ENCODE measurements at places on chromosomes 11 and 22.

DNA sequence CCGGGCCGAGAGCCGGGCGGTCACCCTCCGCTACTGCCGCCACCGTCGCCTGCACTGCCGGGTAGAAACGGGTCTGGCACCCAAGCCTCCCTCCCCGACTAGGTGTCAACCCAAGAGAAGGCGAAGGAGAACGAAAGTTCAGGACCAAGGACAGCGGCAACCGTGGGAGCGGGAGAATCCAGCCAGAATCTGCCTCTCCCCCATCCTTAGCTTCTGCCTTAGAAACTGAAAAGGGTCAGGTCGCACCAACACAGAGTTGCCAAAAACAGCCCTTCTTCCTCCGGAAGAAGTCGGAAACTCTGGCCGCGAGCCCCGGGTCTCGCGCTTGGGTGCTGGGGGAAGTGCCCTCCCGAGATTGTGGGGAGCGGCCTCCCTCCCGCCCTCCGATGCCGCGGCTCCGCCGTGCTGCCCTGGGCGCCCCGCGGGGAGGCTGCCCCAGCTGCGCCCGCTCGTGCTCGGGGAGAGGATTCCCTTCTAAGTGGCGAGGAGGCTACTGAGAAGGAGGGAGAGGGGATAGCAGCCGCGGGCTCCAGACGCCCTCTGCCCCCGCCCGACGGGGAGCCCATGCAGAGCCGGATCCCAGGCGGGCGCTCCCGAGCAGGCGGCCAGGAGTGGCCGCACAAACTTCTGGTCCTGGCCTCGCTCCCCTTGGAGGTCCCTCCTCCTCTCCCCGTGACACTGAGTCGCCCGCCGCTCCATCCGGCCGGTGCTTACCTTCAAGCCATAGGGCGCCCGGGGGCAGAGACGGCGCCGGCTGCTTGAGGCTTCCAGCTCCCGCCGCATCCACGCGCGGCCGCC lies 637 bp downstream of the DRD2 start:
- DNase-seq = peak; percentile 42

DNA sequence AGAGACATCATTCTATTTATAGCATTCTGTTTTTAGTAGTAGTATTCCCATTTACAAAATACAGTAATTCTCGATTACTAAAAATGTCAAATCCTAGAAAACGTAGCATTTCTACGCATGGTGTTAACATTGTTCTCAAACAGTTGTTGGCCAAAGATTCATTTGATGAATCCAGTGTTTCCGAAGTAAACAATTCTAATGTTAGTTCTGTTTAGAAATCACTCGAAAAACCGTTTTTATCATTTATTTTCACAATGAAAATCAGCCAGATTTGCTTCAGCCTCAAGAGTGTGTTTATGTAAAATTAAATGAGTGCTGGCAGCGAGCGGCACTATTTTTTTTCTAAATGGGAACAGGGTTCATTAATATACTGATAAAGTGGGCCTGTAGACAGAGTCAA lies 7.1 kb downstream of the MS4A18 start:
- no peak for DNase-seq

DNA sequence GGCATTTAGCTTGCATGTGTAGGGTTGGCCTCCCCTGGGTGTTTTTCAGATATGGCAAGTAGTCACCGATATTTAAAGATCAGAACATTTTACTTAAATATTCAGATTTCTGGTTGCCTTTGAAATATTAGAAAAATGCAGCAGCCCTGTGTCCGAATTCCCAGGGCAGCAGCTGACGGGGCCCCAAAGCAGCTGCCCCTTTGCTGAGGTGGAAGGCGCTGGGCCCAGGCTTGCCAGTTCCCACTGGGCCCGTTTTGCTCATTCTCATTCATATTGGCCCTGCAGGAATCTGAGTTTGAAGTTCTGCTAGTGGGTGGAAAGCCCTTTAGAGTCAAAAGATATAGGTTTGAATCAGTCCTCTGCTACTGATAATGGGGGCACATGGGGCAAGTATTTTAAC lies 692.1 kb downstream of the OPCML start:
- no peak for DNase-seq

- DNase-seq = no peak
Observed at GRCh38 chr22:26406118-26406517, 22.9 kb upstream of the ASPHD2 start.

- no peak for DNase-seq
Observed at GRCh38 chr11:76623171-76623883, 47.2 kb downstream of the LRRC32 start.

DNA sequence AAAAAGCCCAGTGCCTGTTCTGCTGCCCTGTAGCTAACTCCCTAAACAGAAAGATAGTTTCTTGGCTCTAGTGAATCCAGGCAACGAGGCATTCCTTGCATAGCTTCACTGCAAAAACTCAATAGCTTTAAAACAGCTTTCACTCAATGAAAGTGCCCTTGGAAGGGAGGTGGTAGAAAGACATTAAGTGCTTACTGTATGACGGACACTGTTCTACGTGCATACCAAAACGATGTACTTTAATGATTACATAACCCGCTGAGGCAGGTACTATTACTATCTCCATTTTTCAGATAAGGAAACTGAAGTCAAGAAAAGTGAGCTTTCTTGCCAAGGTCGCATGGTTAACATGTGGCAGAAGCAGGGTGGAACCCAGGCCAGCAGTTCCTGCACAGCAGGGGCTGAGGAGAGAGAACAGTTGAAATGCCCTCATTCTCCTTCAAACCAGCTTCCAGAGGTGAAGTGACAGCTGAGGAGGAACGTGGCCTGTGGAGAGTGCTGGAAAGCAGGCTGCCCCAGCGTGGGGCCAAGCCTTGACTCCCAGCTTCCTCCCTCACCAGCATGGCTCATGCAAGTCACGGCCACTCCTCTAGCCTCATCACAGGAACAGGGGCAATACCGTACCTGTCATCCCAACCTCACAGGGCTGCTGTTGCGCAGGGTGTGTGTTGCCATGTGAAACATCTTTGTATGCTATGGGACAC lies 227.5 kb upstream of the NARS2 start:
- no peak for DNase-seq

- DNase-seq = no peak
Observed at GRCh38 chr11:68377389-68377795, 65.0 kb downstream of the LRP5 start.

- DNase-seq = peak; percentile 59
Observed at GRCh38 chr11:69049490-69049867, 747 bp downstream of the TPCN2 start.

DNA sequence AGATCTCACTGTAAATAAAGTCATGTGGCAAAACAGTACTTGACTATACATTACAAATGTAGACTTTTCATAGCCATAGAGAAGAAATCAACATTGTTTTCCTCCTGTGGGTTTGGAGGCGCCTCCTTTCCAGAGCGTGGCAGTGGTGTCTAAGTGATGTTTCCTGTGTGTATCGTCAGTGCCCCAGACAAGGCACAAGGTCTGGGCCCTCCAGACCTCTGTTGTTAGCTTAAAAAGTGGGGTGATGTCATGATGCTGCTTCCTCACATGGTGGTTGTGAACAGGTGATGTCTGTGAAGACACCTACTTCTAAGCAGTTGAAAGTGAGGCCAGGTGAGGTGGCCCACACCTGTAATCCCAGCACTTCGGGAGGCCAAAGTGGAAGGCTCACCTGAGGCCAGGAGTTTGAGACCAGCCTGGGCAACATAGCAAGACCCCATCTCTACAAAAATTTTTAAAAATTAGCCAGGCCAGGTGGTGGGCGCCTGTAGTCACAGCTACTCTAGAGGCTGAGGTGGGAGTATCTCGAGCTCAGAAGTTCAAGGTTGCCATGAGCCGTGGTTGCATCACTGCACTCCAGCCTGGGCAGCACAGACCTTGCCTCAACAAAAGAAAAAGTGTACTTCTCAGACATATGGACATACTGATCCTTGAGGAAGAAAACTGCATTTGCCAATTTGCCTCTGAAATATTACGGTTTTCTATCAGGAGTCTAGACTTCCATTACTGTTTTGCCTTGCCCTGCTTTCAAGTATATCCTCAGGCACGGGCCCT lies 15.7 kb downstream of the NUP50 start:
- no peak for DNase-seq

- no peak for DNase-seq
Observed at GRCh38 chr11:19447150-19447566, 206.4 kb upstream of the E2F8 start.

DNA sequence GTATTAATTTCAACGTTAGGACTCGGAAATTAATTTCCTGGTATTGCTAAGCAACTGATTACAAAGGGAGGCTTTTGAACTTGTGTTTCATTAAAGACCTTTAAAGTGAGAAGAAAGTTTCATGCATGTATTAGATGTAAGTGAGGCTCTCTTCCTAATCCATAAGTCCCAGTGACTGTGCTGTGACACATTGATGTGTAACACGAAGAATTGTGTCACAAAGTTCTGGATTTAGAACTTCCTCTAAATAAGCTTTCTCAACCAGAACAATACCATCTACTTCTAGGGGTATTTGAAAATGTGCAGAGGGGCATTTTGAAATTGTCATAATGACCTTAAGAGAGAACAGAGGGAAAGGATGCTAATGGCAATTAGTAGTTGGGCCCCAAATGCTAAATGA lies 14.4 kb downstream of the DCUN1D5 start:
- no peak for DNase-seq

DNA sequence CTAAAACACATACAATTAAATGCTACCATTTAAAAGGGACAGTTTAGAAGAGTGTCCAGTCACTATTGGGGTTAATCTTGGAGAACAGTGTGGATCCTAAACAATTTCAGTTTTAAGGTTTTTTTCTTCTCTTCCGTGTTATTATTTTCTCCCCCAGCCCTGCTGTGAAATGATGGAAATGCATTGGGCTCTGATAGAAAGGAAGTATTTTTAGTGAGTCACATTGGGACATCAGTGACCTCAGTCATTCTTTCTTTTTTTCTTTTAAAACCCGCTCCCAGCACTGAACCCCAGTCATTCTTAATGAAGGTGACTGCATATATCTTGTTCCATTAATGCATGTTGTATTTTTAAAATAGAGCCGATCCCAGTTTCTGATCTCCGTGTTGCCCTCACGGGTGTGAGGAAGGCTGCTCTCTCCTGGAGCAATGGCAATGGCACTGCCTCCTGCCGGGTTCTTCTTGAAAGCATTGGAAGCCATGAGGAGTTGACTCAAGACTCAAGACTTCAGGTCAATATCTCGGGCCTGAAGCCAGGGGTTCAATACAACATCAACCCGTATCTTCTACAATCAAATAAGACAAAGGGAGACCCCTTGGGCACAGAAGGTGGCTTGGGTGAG lies 93.2 kb upstream of the OR4B1 start:
- no peak for DNase-seq

GRCh38 chr22:23274146-23274526 lies 93.8 kb downstream of the BCR start:
- DNase-seq = peak; percentile 15

DNA sequence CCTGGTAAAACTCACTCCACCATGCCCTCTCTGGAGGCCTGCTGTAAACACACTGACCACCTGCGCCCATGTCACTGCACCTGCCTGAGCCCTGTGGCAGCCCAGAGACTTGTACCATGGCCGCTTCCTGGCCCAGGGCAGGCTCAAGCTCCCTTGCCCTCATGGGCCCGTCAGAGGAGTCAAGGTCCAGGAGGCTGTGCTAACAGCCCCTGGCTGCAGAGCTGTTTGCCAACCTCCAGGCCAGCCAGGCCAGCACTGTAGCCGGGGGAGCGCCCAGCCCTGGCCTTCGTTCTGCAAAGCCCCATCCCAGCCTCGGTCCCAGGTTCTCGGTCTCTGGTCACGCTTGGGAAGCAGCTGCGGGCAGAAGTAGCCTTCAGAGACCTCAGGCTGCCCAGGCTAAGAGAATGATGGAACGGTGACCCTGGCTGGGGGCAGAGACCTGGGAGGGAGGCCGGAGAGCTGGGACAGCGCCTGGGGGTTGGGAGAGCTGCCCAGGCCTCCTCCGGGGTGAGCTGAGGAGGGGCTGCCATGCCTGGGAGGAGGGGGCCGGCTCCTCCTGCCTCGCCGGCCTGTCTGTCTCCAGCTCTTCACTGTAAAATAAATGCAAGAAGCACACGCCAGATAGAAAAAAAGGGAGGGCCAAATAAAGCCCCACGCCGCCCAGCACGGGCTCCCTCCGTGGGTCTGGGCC lies 11.9 kb upstream of the TCF20 start:
- DNase-seq = no peak

DNA sequence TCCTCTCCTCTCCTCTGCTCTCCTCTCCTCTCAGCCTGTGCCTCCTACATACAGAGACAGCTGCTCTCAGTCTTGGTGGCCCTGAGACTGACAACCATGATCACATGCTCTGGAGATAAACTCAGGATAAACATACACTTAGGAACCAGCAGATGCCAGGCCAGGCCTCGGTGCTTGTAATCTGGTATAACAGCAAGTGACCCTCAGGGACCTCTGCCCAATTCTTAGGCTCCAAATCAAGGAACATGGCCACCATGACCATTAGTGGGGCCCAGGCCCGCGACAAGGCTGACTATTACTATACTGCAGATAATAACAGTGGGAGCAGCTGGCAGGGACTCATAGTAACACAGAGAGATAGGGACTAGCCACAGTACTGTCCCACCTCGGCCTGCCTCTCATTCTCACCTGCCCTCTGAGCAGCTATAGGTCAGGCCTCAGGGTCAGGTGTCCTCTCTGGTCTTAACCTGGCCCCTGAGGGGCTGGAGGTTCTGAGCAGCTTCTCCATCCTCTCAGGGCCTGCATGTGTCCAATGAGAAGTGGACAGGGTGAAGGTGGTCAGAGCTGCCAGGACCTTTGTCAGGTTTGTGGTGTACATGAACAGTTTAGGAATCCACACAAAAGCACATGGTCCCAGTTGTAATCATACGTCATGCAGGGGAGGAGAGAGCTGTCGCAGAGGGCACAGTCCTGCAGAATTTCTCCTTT lies 106.1 kb downstream of the GGTLC2 start:
- no peak for DNase-seq

DNA sequence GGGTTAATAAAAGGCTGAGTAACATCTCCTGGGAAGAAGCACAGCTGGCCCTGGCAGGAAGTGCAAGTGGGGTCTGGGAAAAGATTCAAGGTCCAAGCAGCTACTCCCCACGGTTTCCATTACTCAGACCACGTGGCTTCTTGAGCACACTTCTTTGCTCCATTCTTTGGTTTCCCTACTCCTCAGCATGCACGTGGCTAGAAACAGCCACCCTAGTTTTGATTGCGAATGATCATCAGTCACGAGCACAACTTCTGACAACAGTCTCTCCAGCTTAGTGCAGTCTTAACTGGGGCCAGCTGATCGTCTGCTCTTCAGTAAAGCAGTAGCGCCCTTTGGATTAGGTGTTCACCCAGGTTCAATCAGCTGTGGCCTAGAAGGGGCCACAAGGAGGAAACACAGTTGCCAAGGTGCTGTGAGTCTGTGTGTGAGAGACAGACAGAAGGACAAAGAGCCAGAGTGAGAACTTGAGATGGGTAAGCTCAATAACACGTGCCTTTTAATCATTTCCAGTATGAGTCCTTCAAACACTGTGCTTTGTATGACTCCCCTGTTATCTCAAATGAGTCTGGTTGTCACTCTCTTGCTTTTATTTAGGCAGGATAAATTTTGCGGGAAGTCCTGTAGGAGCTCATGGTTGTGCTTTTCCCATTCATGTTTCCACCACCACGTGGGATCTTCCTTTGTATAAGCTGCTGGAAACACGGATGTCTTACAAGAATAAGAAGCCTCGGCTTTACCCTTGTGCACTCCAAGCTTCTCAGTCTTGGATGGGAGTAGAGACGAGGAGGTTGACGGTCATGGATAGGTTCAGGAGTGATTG lies 901 bp upstream of the PARVA start:
- no peak for DNase-seq

All from KBM-7 (cell line).